ENCODE measurements at places on chromosomes 6 and 20.
A peak's percentile ranks its signal among the peaks of the same experiment; 100 is the strongest.

GRCh38 chr20:9087531-9088217 lies 18.8 kb downstream of the PLCB4 start:
- no peaks in the 10 kb centered on the region for H3K27me3 ChIP-seq
- no peak overlapping the region for H3K4me3 ChIP-seq
- H3K4me1 ChIP-seq: peaks cover 7% of the 10 kb centered on the region
- H3K27ac ChIP-seq: peak overlapping the region; percentile 9

DNA sequence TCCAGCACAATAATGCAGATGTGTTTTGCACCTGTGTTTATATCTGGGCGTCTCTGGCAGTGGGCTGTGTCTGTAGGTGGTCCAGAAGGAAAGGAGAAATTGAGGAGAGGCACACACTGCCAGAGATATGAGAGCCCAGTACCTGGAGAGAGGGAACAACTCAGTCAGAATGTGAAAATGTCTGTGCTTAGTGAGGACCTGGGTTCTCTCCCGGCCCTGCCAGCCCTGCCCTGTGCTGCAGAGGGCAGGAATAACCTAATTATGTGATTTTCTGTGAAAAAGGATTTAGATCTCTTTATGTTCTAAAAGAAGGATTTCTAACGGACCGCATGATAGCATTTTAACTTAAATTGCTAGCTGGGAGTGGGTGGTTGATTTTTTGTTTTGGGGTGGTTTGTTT lies 8.3 kb upstream of the EXOC2 start:
- H3K4me3 ChIP-seq: no peak overlapping the region
- H3K36me3 ChIP-seq: no peaks in the 10 kb centered on the region
- H3K27ac ChIP-seq: no peak overlapping the region

DNA sequence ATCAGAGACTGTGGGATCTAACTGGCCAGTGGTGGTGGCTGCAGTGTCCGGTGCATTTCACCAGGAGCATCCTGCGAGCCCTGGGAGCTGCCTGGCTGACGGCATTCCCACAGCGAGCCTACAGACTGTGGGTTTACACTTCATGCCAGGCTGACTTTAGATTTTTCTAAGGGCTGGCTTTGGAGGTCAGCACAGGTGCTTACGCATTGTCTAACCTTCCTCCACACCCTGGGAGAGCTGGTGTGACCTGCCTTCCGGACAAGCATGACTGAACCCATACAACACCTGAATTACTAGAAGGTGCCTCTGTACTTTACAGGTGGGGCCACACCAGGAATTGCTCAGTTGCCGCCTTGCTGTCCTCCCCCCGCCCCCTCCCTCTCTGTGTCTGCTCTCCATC lies 96.2 kb downstream of the RREB1 start:
- H3K36me3 ChIP-seq: peaks cover 18% of the 10 kb centered on the region
- H3K4me1 ChIP-seq: peaks cover 18% of the 10 kb centered on the region
- H3K27ac ChIP-seq: no peak overlapping the region
- no peak overlapping the region for H3K4me3 ChIP-seq
- DNase-seq: no peak

GRCh38 chr6:149482545-149483333 lies 2.1 kb downstream of the ZC3H12D start:
- no peaks in the 10 kb centered on the region for H3K36me3 ChIP-seq
- DNase-seq: no peak
- H3K4me1 ChIP-seq: no peaks in the 10 kb centered on the region
- H3K27ac ChIP-seq: no peak overlapping the region

DNA sequence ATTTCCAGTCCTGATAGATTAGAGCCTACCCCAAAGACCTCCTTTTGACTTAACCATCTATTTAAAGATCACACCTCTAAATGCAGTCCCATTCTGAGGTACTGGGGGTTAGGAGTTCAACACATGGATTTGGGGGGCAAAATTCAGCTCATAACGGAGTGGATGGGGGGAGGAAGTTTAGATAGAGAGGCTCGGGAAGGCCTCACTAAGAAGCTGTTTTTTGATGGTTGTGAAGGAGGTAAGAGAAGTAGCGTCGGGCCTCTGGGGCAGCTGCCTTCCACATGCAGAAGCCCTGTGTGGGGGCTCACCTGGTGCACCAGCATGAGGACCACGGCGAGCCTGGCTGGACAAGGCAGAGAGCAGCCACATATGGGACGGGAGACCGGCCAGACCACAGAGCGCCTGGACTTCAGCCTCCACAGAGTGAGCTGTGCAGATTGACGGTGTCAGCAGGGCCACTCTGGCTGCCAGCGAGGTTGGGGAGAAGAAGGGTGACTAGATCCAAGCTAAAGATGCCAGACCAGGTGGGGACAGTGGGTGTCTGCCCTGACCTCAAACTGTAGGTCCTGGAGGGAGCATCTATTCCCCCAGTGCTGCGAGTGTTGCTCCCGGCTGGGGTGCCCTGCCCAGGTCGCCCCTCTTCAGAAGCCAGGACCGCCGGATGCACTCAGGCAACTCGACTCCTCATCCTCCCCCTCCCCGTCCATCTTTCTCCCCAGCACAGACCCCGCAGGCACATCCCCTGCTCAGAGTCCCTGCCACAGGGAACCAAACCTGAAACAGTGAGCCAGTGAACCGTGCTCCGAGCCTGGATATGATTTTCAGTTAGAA lies 5.1 kb upstream of the SYNJ2 start:
- no peak for DNase-seq
- peaks cover 32% of the 10 kb centered on the region for H3K27me3 ChIP-seq
- no peaks in the 10 kb centered on the region for H3K36me3 ChIP-seq

DNA sequence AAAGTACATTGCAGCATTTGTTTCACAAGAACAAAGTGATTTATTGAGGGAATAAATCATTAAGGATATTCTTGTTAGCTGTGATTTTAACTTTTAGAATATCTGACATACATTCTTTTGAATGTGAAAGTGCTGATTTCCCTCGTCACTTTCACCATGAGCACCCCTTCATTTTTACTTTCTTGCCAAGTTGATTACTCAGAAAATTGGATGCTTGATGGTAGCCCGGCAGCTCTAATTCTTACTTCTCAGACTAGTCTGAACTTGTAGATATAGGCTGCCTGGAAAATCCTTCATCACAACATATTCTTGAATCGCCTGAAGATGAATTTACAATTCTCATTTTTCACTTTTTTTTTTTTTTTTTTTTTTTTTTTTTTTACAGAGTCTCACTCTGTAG lies 147.1 kb upstream of the SMLR1 start:
- DNase-seq: no peak
- H3K4me3 ChIP-seq: no peak overlapping the region
- no peaks in the 10 kb centered on the region for H3K36me3 ChIP-seq

Measured in progenitor cell of endocrine pancreas (in vitro differentiated cells).